ENCODE measurements at places on chromosomes 1 and 21.

DNA sequence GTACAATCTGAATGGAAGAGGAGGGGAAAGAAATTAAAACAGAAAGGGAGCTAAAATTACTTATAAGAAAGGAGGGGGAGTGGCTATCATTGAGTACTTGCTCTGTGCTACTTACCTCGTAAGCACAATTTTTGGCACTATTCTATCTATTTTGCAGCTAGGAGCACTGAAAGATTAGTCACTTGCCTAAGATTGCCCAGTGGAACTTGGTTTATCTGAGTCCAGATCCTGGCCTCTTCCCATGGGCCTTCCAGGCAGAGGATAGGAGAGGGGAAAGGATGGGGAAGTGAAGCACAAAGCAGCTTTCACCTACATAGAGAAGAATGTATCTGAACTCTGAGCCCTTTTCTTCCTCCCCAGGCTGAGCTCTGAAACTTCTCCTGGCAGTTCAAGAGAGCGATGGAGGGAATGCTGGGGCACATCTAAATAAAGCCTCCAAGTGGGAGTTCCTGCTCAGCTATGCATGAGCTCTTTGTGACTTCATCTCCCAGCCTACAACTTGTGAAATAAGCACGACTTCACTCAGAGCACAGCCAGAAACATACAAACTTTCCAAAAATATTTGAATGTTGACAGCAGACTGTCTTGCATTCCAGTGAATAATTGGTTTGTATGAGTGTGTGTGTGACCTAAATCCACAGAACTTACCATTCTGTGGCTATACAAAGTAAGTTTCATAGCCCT, 29.4 kb downstream of the HMGB4 start:
- DNase-seq, result no peak

DNA sequence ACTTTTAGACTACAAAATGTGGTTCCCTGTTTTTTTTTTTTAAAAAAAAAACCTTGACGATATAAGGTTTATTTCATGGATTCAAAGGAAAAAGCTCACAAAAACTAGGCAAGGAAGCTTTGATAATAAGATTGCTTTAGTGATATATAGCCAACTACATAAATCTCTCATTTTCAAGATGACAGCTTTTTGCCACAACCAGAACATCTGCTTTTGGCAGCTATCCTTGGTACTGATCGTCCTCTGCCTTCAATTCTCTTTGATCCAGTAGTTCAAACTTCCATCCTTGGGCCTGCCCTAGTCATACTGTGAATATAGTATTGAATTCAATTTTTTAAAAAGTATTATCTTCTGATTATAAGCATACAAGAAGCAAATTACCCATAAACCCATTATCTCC, 72.9 kb upstream of the CD53 start:
- DNase-seq, result no peak

- no peak for DNase-seq
Observed at GRCh38 chr21:21688889-21689288, 690.7 kb downstream of the NCAM2 start.

- peak; percentile 59 for DNase-seq
Observed at GRCh38 chr1:9473032-9473807, 66.0 kb upstream of the SLC25A33 start.
